ENCODE measurements at places on chromosomes 4 and X.

DNA sequence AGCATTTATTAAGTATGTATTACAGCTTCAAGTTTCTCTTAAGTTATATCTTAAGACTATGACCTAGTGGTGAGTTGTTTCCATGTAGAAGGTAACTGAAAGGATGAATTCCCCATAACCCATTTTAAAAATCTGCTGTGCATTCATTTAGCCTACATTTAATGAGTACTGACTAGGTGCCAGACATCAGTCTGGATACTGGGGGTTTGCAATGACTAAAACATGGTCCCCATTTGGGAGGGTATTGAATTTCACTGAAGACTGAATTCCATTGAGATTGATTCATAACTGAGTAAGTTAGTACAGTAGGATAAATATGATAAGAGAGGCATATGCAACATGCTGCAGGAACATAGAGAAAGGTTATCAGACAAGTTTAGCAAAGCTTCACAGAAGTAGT, 241.5 kb downstream of the FRAS1 start:
- DNase-seq, result no peak

GRCh38 chr4:77619408-77619807, 13.8 kb downstream of the CXCL13 start:
- no peak for DNase-seq

- DNase-seq, result no peak
These were observed 21.2 kb downstream of the TRIML1 start for GRCh38 chr4:188160406-188160805.

DNA sequence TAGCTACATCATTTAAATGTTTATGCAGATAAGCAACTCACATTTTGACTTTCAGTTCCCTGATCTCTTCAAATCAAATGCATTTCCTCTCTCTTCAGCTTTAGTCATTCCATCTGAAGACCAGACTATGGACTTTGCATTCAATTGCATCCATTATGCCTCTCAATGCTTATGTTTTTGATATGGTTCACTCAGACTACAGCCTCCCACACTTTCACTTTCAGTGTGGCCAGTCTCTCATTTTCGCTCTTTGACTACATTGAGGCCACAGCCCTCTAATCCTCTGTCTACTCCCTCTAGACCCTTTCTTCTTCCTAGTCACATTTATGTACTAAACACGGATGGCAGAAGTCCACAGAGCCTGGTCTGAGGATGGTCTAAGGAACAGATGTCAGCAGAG, 24.5 kb upstream of the VEGFC start:
- DNase-seq, result no peak

GRCh38 chr4:14169460-14169859, 541.9 kb upstream of the BOD1L1 start:
- DNase-seq, result peak; percentile 32

GRCh38 chrX:129653971-129654651, 645 bp downstream of the APLN start:
- no peak for DNase-seq

DNA sequence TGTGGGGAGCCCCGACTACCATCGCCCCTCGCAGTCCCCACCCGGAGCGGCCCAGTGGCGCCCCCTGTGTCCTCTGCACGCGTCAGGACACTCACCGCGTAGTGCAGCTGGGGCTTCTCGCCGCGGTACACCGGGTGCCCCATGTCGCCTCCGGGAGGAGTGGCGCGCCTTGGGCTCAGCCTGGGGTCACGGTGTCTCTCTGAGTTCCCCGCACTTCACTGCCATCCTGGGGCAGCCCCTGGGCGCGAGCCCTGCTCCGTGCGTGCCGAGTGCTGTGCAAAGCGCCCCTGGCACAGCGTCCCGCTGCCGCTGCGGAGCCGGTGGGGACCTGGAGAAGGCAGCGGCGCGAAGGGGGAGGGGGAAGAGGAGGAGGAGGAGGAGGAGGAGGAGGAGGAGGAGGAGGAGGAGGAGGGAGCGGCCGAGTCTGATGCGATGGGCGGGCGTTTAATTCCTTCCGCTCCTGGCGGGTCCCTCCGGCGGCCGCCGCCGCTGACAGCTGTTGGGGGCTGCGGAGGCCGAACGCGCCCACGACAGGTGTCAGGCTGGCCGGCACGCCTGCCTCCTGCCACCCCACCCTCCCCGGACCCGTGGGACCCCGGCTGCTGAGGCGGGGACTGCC, 134.3 kb downstream of the AMELX start:
- DNase-seq, result no peak

DNA sequence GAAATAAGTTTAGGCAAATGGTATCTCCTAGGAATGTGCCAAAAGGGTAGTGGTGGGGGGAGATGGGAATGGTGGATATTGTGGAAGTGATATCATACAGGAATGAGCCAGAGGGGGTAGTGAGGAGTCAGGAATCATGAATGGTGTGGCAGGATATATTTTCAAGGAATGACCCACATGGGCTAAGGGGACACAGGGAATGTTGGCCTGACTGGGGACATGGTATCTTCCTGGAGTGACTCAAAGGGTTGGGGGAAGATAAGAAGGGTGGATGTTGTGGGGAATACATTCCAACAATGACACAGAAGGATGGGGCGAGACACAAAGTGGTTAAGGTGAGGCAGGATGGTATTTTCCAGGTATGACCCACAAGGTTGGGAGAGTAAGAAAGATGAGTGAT, 60.6 kb downstream of the MAOA start:
- DNase-seq, result no peak

DNA sequence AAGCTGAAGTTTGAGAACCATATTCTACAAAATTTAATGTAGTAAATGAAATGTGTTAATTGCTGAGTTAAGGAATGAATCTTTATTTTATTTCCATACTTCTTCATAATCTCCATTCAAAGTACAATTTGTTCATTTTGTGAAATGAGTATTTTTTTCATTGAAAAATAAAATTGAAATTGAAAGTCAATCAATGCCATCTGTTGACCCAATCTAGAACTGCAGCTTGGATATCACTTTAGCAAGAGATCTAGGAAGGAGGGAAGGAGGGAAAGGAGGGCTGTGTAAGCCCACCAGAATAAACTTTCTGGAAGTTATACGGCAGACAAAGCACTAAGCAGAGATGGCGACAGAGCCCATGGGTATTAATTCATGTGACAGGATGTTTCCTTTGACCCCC, 128.4 kb downstream of the ZMAT1 start:
- peak; percentile 22 for DNase-seq

GRCh38 chr4:180058691-180059215, 2184.4 kb upstream of the TENM3 start:
- peak; percentile 28 for DNase-seq

GRCh38 chr4:138996090-138996489, 19.5 kb upstream of the NOCT start:
- DNase-seq, result no peak

GRCh38 chrX:130725519-130725918, 177.5 kb downstream of the ENOX2 start:
- DNase-seq, result no peak

DNA sequence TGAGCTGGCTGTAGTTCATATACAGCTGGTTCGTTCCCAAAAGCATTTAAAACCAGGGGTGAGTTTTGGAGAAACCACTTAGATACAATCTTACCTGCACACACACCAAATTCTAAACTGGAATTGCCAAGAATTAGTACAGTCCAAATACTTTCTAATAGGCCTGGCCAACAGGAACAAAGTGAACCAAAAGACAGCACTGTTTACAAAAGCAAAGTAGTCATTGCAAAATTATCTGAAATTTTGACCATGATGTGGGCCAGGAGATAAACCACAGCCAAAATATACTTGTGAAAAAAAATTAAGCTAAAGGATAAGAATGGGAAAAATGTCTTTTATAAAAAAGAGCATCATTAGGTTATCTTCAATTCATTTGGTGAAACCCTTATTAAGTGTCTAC, 37.9 kb upstream of the NAP1L5 start:
- DNase-seq, result peak; percentile 13

DNA sequence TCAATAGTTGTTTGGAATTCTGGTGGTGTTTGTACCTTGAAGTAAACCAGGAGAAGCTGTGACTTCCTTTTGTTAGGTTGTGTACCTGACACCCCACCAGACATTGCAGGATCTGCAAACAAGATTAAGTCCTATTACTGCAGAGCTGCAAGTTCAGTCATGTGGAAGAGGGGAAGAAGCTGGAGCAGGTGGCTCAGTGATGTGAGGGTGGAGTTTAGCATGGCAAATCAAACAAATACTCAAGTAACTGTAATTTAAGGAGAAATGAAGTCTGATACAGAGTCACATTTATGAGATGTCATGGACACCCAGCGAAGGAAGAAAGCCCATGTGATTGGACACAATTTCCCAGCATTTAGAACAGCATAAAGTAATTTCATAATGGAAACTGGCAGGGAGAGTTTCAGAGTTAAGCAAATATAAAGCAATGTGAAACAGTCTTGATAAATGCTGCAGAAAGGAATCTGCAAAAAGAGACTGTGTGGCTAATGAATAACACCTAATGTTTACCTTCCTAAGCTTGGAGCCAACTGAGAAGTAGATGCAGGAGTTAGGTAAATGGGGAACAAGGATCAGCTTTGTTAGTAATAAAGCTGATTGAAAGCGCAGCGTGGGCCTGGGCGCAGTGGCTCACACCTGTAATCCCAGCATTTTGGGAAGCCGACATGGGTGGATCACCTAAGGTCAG, 249.1 kb downstream of the GBA3 start:
- no peak for DNase-seq

DNA sequence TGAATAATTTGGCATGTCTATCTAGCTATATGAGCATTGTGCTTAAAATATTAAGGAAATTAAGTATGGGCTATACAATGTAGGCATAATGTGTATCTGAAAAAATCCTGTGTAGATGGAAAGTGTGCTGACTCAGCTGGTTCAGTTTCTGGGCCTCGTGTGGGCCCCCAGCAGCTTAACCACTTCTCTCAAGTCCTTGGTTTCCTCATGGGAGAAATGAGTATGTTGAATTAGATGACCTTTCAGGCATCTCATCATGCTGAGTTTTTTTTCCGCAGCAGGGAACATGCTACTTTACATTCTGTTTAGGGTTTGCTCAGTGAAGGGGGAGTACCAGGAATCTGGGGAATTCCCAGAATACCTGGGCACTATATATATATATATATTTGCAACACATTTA, 30.5 kb downstream of the RHOH start:
- DNase-seq, result no peak

- DNase-seq, result no peak
These were observed 22.5 kb downstream of the MMGT1 start for GRCh38 chrX:135951291-135951690.

- DNase-seq, result no peak
These were observed 130.1 kb downstream of the EGF start for GRCh38 chr4:110042545-110043517.

DNA sequence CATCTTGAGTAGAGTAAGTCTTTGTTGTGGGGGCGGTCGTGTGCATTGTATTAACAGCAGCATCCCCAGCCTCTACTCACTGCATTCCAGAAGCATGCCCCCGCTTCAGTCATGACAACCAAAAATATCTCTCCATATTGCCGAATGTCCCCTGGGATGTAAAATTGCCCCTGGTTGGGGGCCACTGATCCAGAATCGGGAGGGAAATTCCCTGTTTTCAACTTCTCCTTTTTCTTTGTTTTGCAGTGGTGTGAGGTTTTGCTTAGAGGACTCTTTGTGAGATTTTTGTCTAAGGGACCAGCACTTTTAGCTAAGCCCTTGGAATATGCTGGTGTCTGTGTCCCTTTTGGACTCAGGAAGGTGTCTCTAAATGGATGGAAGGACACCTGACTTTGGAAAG, 3.0 kb upstream of the IL13RA1 start:
- DNase-seq, result no peak

GRCh38 chrX:574251-574650, 56.3 kb upstream of the SHOX start:
- no peak for DNase-seq

DNA sequence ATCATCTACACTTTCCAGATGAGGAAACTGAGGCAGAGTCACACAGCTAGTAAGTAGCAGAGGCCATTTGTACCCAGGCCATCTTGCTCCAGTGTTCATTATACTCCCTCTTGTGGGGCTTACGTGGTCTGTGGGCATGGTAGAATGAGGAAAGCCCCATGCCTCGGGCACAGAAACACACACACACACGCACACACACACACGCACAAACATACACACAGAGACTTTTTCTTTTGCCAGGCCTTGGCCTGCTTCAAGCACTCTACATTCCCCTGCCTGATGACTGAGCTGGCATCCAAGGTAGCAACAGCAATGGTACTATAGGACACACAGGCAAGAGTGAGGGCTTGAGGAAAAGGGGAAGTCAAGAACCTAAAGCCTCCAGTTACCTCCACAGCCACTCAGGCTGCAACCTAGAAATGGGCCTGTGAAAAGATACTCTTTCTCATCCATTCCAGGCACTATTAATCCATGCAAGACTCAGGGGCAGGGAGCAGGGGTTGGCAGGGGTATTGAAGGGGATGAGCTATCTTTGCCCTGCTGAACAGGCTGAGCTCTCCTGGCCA, 43.6 kb downstream of the STARD8 start:
- DNase-seq, result no peak

- no peak for DNase-seq
These were observed 11.5 kb downstream of the SH3TC1 start for GRCh38 chr4:8210616-8211015.

GRCh38 chr4:184067931-184068554, 149.6 kb downstream of the ENPP6 start:
- no peak for DNase-seq

DNA sequence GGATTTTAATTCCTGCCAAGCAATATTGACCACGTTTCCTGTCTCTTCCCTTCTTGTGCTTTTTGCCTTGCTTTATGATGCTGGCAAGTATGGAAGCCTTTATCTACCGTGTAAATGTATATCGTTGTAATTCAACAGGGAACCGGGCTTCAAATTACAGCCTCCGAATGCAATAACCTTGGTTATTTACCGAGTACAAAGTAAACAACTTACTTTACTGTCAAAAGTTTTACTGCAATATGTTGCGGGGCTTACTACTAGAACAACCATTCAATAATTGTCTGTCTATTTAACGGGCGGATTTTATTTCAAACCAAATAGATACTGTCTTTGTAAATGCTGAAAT, 73.1 kb downstream of the PALLD start:
- no peak for DNase-seq

DNA sequence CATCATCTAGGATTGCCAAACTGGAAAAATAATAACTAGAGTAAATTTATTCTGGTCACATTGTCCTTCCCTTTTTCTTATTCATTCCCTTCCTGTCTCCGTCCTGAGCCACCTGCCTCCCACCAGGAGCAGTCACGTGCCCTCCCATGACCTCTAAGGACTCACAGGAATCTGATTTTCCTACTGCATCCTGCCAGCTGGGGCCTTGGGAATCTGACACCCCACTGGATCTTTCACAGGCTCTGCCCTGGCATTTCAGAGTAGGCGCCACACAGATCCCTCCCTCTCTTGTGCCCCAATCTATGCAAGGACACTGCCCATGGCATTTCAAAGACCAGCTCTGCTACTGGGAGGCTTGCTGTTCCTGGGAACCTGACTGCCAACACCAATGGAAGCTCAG, 520.5 kb downstream of the PPARGC1A start:
- no peak for DNase-seq

GRCh38 chr4:667545-667925, 6.5 kb downstream of the ATP5ME start:
- no peak for DNase-seq

DNA sequence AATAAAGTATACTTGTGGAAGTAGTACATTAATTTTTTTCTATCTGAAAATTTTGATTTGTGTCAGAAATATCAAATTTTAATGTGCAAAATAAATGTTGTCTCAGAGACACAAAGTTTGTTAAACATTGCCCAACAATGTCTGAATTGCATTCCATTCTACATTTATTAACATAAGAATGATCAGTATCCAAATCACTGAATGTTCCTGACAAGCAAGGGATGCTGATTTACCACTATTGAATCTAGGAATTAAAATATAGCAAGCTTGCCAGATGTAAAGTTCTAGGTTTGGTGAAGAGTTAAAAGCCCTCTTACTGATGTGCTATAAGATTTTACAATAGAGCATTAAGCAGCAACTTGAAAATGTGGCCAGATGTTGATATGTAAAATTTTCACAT, 489.2 kb upstream of the CTSO start:
- no peak for DNase-seq
